ENCODE measurements at places on chromosomes 1 and 21.
A peak's percentile ranks its signal among the peaks of the same experiment; 100 is the strongest.

GRCh38 chr1:160706526-160707235 is 4.9 kb downstream of the CD48 start:
- DNase-seq: no peak

- no peak for DNase-seq
Observed at GRCh38 chr21:22044431-22044830, 1046.2 kb downstream of the NCAM2 start.

DNA sequence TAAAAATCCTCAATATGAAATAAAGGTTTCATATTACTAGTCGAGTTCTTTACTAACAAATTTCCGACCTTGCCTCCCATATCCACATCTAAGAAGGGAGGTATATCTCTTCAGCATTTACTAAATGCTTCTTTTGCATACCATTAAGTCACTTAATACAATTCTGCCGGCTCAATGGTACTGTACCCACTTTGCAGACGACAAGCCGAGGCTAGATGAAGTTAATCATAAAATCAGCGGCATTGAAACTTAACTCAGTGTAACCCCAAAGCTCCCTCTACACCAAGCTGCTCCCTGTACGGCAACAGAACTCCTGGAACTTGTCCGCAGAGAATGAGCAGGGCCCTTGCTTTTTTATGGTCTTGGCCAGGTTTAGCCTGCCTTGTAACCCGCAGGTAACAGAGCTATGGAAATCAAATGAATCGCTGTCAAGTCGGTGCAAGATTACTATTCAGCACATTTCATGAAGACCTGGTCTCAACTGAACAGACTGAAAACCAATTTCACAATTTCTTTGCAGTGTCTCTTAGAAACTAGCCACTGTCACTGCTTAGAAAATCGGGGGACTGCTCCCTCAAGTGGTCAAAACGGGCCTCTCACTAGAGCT is 738 bp downstream of the INTS7 start:
- DNase-seq: no peak

DNA sequence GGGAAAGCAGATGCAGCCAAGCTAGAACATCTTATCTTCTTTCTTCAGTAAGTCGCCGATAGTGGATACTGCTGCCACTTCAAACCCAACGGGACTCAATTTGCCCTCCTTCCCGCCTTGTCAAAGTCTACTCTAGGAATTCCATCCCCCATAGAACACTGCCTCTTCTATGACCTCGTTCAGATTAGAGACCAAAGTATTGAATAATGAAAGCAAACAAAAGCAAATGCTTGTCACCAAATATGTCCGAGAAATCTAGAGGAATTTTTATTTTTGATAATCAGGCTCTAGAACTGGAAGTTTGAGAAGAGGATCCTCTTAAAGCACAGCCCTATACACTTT is 853 bp upstream of the RRAGC start:
- DNase-seq: no peak

- peak; percentile 81 for DNase-seq
Observed at GRCh38 chr1:159891275-159892157, 8.4 kb downstream of the CFAP45 start.

DNA sequence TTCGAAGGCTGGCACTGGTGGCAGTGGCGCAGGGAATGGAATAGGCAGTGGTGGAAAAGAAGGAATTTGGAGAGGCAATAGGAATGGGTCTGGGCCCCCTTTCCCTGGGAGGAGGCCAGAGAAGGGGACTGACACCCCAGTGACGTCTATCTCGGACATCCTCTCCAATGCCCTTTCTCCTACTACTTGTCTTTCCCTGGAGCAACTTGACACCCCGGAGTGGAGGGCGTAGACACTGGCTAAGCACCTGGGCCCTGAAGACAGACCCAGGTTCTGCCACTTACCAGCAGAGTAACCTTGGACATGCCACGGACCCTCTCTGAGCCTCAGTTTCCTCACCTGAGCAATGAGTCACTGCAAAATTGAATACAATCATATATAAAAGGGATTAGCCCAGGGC is 86.8 kb downstream of the CAMK2N1 start:
- no peak for DNase-seq

DNA sequence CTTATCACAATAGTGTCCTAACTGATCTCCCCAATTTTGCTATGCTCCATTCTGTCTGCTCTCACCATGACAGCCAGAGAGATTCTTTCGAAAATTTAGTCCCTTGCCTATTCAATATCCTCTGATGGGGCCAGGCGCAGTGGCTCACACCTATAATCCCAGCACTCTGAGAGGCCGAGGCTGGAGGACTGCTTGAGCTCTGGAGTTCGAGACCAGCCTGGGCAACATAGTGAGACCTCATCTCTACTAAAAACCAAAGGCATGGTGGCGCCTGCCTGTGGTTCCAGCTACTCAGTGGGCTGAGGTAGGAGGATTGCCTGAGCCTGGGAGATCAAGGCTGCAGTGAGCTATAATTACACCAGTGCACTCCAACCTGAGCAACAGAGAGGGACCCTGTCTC is 16.1 kb upstream of the PDZK1IP1 start:
- DNase-seq: no peak

DNA sequence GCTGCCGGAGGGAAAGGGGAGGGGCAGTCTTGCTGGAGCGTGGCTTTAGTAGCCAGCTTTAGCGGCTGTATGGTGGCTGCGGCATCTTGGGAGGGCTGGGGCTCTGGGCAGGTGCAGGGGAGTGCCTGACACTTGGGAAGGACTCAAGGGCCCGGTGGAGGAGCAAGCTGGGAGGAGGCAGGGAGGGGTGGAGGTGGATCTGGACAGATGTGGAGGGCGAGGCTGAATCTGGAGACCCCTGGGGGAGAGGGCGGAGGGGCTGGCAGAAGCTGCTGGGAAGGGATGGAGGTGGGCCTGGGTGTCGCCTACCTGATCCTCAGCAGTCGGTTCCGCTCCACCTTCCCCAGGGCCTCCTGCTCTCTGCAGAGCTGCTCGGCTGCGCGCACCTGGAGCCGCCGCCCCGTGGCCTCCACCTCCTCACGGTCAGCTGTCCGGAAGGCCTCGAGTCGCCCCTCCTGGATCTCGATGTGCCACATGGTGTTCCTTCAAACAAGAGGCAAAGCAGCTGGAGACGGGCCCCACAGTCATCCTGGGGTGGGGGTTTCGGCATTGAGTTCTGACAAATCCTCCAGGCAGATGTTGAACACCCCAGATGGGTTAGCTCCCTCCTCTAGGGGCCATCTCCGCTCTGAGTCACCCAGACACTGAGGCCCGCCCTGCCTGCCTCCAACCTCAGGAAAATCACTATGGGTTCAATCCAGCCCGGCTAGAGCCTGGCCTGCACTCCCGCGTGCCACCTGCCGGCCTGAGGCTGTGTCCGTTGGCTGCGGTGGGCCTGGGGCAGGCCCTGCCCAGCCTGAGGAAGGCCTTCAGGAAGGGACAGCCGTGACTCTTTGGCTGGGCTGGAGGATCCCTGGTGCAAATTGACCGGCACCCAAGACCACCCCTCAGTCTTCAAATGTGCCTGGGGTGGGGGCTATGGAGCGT is 29.6 kb downstream of the CFAP74 start:
- peak; percentile 38 for DNase-seq

- DNase-seq: peak; percentile 25
Observed at GRCh38 chr1:183103147-183103546, 79.9 kb downstream of the LAMC1 start.

- no peak for DNase-seq
Observed at GRCh38 chr1:77817368-77818209, 38.1 kb downstream of the MIGA1 start.

- peak; percentile 78 for DNase-seq
Observed at GRCh38 chr1:92484472-92485380, 2.0 kb downstream of the GFI1 start.

DNA sequence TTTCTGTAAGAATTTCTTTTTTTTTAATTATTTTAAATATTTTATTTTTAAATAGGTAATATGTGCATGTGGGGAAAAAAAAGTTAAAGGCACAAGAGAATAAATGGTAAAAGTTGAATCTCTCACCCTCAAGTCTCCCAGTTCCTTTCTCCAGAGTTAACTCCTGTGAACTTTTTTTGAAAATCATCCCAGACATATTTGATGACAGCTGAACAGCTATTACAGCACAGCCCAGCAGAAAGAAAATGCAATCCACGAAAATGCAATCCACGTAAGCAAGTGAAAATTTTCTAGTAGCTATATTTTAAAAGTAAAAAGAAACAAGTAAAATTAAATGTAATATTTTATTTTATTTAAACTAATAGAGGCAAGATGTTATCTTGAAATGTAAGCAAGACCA is 310.0 kb upstream of the RUNX1 start:
- DNase-seq: no peak

DNA sequence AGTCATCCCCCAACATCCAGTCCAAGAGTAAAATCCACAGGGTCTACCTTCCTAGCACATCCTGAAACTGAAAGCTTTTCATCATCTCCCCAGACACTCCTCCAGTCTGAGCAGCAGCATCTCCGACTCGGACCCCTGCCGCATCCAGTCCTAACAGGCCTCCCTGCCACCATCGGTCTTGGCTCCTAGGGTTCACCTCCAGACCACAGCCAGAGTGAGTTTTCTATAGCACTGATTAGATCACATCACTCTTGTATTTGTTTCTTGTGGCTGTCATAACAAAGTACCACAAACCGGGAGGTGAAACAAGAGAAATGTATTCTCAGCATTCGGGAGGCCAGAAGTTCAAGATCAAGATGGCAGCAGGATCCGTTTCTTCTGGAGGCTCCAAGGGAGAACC is 187.8 kb downstream of the TOMM20 start:
- DNase-seq: no peak

DNA sequence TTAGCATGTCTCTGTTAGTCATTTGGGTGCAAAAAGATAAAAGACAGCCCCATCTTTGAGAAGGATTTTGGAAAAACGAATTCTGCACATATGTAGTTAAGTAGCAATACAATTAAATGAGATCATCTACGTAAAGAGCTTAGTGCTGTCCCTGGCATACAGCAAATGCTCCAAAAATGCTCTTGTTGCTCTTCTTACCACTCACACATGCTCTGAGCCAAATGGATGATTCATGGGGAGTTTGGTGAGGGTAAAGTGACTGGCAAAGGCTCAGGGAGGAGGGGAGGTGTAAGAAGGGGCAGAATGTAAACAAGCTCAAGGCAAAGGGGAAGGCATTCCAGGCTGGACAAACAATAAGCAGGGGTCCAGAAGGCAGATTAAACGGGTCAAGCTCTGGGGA is 191.9 kb downstream of the AK5 start:
- no peak for DNase-seq

DNA sequence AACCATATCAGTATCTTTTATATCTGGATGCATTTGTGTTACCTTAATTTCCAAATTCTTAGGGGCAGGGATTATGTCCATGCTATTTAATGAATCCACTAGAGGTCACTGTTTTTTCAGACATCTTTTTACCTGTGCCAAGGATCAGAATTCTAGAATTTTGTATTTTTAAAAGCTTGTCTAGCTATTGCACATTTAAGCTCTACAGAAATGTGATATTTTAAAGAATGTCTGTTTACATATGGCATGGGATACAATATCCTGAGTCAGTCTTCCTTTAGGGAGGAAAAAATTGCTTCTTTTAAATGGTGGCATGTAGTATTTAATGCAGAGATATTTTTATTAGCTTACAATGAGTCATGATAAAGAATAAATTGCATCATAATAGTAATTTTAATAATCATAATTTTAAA is 11.3 kb downstream of the RPAP2 start:
- DNase-seq: peak; percentile 7

GRCh38 chr1:154276797-154277196 is 4.4 kb downstream of the HAX1 start:
- peak; percentile 22 for DNase-seq

GRCh38 chr1:67833602-67833940 is 304 bp upstream of the GNG12 start:
- no peak for DNase-seq

GRCh38 chr1:236957235-236957634 is 47.0 kb downstream of the MT1HL1 start:
- no peak for DNase-seq

- no peak for DNase-seq
Observed at GRCh38 chr1:50878434-50878833, 81.6 kb downstream of the FAF1 start.

GRCh38 chr21:32565856-32566465 is 19.4 kb downstream of the TCP10L start:
- DNase-seq: no peak

- DNase-seq: no peak
Observed at GRCh38 chr1:185363205-185363604, 46.2 kb upstream of the IVNS1ABP start.

DNA sequence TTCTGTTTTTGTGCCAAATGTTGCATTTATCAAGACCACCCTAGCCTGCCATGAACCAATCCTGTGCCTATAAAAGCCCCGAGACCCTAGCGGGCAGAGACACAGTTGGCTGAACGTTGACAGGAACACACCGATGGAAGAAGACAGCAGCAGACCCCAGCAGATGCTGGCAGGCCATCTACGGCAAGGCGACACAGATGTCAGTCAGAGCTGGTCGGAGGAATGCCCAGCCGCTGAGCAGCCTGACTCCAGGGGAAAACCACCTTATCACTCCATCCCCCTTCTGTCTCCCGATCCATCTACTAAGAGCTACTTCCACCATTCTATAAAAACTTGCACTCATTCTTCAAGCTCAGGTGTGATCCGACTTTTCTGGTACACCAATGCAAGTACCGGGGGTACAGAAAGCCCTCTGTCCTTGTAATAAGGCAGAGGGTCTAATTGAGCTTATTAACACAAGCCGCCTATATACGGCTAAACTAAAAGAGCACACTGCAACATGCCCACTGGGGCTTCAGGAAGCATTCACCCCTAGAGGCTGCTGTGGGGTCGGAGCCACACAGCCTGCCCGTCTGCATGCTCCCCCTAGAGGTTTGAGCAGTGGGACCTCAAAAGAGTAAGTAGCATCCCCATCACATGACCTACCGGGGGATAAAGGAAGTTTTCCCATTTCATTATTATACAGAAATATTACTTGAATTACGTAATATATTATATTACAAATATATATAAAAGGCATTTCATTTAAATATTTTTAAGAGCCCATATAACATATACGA is 1156.3 kb upstream of the B3GALT2 start:
- DNase-seq: no peak

DNA sequence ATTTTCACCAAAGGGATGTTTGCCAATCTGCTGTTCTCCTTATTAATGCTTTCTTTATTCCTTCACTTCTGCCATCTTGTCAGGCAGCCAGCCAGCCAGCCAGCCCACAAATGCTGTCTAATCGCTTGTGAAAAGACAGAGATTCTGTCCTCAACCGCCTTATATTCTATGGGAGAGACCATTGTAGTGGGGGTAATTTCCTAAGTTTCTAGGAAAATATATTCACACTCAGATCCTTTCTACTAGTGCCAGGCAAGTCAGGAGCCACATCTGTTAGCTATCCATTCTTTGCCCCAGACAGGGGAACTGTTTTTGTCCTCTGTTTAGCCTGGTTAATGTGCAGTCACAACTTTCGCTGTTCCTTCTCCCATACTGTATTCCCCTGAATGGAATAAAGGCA is 1023.1 kb downstream of the ADGRL2 start:
- no peak for DNase-seq

GRCh38 chr1:13823126-13823880 is 123.3 kb downstream of the PRDM2 start:
- no peak for DNase-seq
